ENCODE measurements at places on chromosomes 12 and 14.

DNA sequence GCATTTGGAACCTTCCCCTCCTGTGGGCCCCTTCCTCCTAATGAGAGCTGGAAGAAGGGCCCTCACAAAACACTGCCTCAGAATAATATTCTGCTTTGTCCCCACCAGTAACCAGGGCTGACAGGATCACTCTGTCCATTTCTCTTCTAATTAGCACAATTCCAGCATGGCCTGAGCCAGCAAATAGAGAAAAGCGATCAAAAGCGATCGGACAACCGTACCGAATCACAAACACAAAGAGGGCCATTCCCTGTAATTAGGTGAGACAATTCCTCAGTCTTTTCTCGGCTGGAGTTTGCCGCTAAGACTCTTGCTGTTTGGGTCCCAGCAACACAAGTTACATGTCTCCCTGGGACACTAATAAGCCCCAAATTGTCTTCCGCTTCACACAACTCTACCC is 35.6 kb upstream of the VSX2 start:
- DNase-seq: no peak

- no peak for DNase-seq
Observed at GRCh38 chr14:96824283-96824682, 27.1 kb downstream of the VRK1 start.

GRCh38 chr14:91744068-91744480 is 12.2 kb upstream of the CATSPERB start:
- no peak for DNase-seq

- no peak for DNase-seq
Observed at GRCh38 chr14:23864259-23864658, 89.3 kb upstream of the DHRS4 start.

GRCh38 chr12:64782191-64782876 is 23.1 kb upstream of the GNS start:
- no peak for DNase-seq

GRCh38 chr12:40557980-40558379 is 134.3 kb upstream of the CNTN1 start:
- no peak for DNase-seq

DNA sequence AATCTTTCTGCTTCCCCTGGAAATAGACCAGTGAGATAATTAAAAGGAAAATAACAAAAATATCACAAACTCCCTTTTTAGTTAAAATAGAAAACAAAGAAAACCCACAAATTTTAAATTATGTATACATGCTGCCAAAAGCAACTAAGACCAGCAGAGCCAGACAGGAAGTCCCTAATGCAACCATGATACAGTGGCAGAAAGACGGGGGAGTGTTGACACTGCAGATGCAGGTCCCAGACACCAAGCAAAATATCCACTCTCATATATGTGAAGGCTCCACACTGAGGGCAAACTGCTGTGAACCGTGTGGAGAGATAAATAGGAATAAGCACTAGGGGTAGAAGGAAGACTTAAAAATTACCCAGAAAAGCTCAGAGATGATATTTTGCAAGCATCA is 401.0 kb downstream of the BTG1 start:
- no peak for DNase-seq

DNA sequence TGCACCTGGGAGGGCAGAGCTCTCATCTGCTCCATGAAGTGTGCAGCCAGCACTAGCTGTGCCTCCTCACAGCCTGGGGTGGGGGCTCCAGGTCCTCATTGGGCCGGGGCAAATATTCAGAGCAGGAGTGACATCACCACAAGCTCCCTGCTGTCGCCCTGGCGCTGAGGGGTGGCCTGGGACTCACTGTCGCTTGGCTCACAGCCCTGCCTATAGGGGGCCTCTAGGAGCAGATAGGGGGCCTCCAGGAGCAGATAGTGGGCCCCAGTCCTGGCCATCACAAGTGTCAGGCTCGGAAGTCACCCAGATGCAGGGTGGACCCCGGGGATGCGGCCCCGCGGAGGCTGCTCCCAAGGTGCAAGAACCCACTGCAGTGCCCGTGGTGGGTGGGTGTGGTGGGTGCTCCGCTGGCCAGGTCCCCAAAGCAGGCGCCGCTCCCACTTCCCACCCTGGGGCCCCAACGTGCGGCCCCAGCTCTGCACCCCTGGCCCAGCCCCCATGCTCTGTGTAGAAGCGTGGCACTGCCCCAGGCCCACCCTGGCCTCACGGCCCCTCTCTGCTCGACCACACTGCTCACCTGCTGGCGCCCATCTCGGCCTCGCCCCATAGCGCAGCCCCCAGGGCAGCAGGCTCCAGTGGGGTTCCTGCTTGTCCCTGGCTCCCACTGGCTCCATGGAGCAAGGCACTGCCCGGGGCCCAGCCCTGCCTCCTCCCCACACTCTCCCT is 18.0 kb downstream of the SYNJ2BP start:
- no peak for DNase-seq

GRCh38 chr14:81625343-81625742 is 91.7 kb upstream of the SEL1L start:
- no peak for DNase-seq

- DNase-seq: no peak
Observed at GRCh38 chr12:104060791-104061190, 3.5 kb upstream of the HCFC2 start.

- DNase-seq: no peak
Observed at GRCh38 chr14:76022991-76023390, 37.4 kb downstream of the IFT43 start.

DNA sequence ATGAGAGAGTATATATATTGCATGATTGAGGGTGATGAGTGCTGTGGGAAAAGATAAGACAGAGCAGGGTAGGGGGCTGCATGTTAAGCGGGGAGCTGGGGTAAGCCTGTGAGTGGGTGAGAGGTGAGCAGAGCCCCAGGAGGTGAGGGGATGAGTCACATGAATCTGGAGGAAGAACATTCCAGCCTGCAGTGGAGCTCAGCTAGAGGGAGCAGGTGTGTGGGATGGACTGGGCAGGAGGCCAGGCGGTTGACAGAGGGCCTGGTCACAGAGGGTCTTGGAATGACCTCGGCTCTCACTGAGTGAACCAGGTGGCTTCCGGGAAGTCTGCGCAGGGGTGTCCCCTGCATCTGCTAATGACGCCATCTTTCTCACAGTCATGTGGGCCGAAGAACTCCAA is 44.4 kb downstream of the GIT2 start:
- no peak for DNase-seq

GRCh38 chr14:66224492-66225178 is 261.5 kb upstream of the CCDC196 start:
- DNase-seq: no peak

- no peak for DNase-seq
Observed at GRCh38 chr12:112852810-112853209, 54.0 kb upstream of the OAS1 start.

DNA sequence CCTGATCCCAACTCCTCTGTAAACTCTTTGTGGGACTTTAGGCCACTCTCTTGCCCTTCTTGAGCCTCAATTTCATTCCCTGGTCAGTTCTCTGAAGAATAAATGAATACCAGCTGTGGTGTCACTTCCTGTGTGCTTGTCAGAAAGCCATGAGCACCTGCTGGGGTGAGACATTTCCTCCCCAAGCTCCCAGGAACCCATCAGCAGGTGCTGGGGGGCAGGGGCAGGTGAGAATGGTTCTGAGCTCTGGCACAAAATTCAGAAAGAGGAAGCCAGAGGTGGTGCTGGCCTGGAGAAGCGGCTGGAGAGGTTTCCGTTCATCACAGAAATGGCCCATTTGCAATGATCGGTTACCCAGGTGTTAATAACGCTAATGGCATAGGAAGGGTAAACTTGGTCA is 14.9 kb downstream of the LHX5 start:
- no peak for DNase-seq

- no peak for DNase-seq
Observed at GRCh38 chr12:83700838-83701237, 1014.1 kb downstream of the TMTC2 start.

DNA sequence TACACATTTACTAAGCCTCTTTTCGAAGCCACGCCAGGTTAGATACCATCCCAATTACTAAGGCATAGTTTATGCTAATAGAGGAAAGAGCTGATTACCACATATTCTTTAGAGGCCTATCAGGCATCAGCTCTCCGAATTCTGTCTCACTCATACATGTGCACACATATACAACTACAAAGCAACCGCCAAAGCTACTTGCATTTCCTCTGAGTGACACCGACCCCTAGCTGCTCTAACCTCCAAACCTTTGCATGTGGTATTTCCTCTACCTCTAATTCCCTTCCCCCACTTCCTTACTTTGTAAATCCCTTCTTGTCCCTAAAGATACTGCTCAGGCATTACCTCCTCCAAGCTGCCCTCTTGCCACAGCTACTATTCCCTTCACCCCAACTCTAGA is 107.2 kb downstream of the DUSP6 start:
- DNase-seq: no peak

DNA sequence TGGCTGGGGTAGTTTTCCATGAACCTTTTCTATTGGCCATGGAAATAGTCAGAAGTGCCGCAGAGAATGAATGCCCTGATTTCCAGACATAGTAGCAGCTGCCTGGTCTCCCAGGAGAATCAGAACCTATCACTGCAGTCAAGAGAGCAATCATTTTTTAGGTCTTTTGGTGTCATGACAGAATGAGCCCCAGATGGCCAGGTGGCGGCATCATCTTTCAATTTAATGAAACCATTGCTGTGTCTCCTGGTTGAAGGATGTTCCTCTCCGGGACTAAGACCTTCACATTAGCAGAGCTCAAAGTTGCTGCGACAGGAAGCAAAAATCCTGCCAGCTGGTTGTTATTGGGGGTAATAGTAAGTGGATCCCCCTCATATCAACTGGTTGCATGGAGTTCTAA is 18.8 kb downstream of the TNFAIP2 start:
- DNase-seq: no peak

GRCh38 chr14:41167040-41167439 is 439.6 kb upstream of the LRFN5 start:
- DNase-seq: no peak

DNA sequence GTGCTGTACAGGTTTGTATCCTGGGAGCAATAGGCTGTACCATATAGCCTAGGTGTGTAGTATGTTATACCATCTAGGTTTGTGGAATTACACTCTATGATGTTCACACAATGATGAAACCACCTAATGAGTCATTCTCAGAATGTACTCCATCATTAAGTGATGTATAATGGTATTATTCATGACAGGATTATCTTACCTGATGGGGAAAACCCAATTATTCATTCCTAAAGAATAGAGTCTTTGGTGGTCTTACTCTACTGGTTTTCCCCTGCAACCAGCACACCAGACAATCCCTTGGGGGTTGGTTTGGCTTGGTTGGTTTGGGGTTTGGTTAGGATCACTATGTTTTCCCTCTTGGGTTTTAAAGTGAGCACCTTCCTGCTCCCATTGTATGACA is 12.6 kb upstream of the OR10P1 start:
- no peak for DNase-seq

- DNase-seq: no peak
Observed at GRCh38 chr12:26573225-26573909, 259.6 kb downstream of the ITPR2 start.

GRCh38 chr14:94173885-94174603 is at the start of gene PPP4R4:
Gene PPP4R4, plus strand, starts transcription at chr14:94174322. Its CDS starts 144 bp downstream, at chr14:94174466.
- DNase-seq: peak; percentile 59

DNA sequence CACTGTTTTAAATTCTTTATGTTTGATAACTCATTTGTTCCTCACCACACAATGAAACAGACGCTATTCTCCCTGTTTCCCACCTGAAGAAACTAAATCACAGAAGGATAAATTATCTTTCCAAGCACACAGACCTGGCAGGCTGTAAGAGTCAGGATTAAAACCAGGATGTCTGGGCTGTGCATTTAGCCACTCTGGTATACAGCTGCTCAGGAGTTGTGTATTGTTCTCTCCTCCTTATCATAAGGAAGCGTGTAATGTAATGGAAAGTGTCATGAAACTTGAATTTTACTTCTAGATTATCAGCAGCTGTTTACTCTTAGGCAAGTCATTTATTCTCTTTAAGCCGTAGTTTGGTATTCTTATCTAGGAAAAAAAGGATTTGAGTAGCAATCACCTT is 154.8 kb upstream of the LRIG3 start:
- DNase-seq: no peak

DNA sequence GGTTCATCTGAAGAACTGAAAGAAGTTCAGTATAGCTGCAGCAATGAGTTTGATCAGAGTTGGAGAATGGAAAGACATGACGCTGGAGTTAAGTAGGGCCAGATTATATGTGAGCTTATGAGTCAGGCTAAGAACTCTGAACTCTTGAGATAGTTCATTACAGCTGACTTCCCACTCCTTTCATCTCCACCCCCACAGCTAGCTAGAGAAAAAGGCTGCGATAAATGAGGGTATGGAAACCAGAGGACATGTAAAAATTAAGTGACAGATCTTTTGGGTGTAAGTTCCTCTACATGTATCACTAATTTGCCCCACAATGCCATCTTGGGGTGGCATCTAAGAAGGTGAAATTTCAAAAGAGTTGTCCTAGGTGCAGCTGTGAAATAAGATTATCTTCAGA is 28.6 kb downstream of the PYM1 start:
- peak; percentile 1 for DNase-seq

DNA sequence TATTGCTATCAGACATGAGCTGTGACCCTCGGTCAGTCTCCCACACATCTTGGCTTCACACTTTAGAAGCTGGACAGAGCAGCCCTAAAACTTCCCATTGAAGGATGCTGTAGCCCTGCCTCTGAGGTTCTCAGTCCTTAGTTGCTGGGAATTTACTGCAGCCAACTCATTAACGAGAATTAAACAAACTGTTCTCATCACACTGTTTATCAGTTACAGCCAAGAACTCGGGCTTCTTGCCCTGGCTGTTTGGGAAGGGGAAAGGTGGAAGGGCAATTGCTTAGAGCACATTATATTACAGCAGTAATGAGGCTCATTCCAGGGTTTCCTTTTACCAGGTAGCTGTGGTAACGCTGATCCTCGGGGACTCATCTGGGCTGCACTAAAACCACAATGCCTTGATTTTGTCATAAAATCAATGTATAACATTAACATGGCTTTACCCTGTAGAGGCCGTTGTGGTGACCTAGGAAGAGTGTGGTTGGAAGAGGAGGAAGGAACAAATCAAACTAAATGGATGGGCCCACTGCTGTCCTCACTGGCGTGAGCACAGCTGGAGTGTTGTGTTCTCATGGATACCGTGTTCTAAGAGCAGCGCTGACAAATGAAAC is 87.1 kb downstream of the GPR135 start:
- DNase-seq: no peak

GRCh38 chr12:109131154-109132050 is 15.0 kb downstream of the ACACB start:
- no peak for DNase-seq

DNA sequence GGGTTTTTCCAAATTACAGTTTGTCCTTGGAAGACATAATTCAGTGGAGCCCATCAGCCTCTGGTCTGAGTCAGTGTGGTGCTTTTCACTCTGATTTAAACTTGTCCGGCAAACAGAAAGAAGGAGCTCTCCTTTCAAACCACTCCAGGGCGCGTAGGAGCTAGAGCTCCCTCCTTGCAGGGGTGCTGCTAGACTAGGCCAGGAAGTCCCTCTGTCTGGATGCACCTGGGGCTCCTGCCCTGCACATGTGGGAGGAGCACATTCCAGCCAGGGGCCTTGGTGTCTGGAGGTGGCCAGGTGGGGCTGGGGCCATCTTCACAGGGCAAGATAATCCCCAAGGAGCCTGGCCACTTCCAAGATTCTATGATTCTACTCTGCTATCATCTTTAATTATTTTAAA is 3.1 kb downstream of the SERPINA3 start:
- no peak for DNase-seq

- DNase-seq: no peak
Observed at GRCh38 chr14:102746634-102747438, 30.4 kb upstream of the TRAF3 start.

GRCh38 chr12:76025601-76026575 is 5.7 kb downstream of the PHLDA1 start:
- no peak for DNase-seq

- DNase-seq: no peak
Observed at GRCh38 chr12:53065470-53065869, 13.7 kb downstream of the SPRYD3 start.
